ENCODE measurements at places on chromosomes 4 and X.
A peak's percentile ranks its signal among the peaks of the same experiment; 100 is the strongest.

GRCh38 chr4:86181585-86181984 is 178.3 kb downstream of the MAPK10 start:
- peak; percentile 79 for DNase-seq

DNA sequence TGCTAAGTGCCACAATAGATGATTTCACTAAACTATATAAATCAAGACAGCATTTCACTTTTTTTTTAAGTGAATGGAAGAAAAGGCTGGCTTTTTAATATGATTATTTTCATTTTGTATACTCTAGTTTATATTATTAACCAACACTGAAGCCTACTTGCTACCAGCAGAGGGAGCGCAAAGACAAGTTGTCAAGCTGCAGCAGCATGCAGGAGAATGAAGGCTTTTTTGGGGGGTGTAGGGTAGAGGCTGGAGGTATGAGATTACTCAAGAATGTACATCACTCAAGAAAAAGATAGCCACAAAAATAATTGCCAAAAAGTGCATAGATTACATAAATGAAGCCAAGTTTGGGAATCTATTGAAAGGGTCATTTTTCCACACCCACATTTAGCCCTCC is 519.5 kb downstream of the FGF13 start:
- DNase-seq: no peak

- DNase-seq: no peak
Measured at GRCh38 chrX:117641913-117642656, 474.5 kb downstream of the KLHL13 start.

DNA sequence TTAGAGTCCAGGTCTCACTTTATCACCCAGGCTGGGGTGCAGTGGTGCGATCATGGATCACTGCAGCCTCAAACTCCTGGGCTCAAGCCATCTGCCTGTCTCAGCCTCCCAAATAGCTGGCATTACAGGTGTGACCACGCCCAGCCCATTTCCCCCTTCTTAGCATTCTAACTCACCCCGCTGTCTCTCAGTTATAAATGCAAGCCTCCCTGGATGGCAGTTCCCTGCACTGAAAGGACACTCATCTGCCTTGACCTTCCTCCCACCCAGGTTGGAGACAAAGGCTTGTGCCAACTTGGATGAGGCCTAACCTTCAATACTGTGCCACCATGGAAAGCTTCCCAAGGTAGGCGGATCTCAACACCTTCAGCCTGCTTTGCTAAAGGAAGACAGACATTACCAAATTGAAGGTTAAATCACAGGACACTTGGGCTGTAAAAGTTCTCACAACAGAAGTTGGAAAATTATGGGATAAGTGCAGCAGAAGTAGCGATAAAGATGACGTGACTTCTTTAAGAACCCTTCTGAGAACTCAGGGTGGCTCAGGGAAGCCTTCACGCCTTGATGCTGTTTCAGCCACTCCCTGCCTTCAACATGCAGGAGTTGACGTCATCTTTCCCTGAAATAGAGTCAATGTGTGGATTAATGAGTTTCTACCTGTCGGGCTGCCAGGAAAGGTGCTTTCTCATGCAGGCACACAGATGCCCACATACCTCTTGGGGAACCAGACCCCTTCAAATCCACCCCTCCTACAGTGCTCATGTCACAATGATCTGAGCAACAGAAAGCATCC is 10.6 kb upstream of the GPM6B start:
- DNase-seq: no peak

- DNase-seq: no peak
Measured at GRCh38 chr4:1169691-1170096, 2.7 kb downstream of the SPON2 start.

GRCh38 chr4:145483514-145483913 is 1.9 kb downstream of the SMAD1 start:
- DNase-seq: no peak

DNA sequence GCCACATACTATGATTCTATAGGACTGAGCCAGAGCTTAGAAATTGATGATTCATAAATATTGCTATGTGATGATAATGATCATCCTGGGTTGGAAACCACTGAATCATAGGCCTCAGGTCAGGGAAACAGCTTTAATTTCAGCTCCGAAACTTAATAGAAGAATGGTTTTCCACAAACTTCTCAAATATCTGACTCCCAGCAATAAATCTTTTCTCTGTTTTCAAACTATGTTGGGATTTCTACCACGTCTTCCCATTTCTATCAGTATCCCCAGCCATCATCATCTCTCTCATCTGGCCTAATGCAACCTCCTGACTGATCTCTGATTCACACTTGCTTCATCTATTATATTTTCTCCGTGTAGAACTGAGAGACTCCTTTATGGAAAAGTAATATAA is 521.8 kb upstream of the AGA start:
- DNase-seq: no peak

DNA sequence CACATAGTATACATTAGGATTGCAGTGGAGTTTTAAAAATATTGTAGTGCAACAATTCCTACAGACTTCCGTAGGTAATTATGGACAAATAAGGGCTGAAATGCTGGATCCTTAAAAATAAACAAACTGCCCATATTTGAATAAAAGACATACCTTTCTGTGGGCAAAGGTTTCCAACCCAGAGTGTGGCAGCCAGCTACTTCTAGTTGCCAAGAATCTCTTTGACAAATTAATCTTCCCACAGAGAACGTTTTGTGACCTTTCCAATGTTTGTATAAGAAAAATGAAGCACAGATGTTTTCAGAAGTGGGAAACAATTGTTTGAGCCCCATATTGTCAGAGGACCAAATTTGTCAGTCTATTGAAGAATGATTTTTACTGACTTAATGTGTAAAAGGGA is 21.1 kb downstream of the GRPR start:
- DNase-seq: no peak

DNA sequence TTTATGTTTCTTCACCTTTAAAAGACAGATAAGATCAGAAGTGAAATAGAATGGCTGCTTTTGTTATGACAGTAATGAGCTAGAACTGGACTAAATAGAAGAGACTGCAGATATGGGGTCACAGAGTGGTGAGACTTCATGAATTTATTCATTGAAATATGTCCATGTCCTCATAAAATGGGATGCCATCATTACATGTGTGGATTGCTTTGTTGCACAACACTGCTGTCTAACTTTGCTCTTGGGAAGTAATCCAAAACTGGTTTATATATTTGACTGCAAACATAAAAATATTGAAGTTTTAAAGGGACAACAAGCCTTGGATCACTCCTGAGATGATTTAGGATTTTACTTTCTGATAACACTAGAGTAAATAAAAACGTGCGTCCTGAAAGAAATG is 209.2 kb upstream of the FAT4 start:
- no peak for DNase-seq

DNA sequence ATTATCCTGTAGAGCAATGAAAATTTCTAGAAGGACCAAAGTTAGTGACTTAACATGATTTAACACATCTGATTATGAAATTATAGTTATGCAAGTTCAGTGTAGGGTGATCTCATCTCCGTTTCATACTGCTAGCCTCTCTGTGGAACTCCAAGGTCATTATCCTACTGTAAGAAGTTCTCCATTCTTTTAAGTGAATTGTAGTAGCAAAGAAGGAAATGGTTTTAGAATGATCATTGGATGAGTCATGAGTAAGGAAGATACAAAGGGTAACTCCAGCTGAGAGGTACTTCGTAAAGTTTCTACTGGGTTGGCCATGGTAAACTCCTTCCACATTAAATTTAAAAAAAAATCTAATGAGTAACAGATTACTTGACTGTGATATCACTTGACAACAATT is 215.0 kb upstream of the GIMD1 start:
- DNase-seq: peak; percentile 93

GRCh38 chr4:9870165-9870790 is 88.8 kb downstream of the DRD5 start:
- no peak for DNase-seq

DNA sequence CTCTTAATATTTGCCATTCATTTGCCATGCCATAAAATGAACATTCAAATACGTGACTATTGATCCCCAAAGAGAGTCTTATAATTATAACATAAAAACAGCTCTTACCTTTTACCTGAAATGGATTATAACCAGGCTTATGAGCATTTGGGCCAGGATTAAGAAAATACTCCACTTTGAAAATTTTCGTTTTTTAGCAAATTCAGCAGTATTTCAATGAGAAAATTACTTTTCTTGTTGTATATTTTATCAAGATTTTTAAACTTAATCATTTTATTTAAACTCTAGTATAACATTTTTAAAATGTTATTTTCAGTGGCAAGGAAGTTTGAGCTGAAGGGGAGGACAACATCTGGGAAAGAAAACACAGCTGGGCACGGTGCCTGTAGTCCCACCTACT is 59.0 kb upstream of the RAPGEF2 start:
- DNase-seq: no peak

GRCh38 chr4:8321771-8322170 is 52.2 kb downstream of the HTRA3 start:
- no peak for DNase-seq

DNA sequence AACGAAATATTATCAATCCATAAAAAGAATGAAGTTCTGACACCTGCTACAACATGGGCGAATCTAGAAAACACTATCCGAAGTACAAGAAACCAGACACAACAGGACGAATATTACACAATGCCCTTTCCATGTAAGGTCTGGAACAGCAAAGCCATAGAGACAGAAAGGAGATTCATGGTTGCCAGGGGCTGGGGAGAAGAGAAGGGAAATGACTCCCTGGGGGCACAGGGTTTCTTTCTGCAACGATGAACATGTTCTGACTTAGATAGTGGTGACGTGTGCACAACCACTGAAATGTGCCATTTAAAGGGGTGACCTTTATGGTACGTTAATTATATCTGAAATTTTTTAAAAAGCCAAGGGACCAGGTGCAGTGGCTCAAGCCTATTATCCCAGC is 28.3 kb downstream of the GPR143 start:
- no peak for DNase-seq

DNA sequence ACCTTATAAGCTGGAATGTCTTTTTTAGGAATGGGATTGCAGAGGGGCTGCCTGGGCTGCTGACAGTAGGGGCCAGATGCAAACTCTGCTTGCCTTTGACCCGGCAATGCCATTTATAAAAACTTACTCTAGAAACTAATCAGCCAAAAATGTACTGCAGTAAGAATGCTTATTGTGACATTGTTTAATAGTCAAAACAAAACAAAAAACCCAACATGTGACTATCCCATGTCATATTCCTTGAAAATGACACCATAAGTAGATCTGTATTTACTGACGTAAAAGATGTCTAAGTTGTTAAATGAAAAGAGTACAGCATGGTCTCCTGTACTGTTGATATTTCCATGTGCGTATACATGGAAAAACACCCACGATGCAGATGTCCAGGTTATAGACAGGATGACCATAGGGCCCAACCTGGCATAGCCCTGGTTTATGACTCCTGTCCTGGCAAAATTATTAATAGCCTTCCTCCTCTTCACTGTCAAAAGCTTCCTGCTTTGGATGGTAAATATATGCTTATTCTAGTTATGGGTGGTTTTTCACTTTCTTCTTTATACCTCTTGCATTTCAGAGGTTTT is 138.9 kb downstream of the PTTG2 start:
- no peak for DNase-seq

DNA sequence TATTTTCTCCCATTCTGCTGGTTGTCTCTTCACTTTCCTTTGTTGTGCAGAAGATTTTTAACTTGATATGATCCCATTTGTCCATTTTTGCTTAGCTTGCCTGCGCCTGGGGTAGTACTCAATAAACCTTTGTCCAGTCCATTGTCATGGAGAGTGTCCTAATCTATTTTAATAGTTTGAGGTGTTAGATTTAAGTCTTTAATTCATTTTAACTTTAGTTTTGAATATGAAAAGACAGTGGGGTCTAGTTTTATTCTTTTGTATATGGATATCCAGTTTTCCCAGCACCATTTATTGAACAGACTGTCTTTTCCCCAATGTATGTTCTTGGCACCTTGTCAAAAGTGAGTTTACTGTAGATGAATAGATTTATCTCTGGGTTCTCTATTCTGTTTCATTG is 76.0 kb upstream of the ITM2A start:
- no peak for DNase-seq

DNA sequence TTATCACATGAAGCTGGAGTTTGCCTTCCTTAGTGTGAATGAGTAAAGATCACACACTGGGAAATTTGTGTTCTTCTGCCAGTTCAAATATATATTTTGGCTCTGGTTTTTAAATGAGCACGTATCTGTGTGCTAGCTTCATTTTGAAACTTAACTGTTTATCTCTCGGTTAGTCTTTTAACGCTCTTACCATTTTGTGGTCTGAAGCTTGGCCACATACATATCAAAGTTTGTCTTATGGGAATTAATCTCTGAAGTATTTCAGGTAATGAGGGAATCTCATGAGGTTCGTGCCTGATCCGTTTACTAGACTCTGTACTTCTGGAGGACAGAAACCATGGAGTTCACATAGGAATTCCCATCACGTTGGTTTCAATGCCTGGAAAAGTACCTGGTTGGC is 13.8 kb downstream of the ATP10D start:
- no peak for DNase-seq

DNA sequence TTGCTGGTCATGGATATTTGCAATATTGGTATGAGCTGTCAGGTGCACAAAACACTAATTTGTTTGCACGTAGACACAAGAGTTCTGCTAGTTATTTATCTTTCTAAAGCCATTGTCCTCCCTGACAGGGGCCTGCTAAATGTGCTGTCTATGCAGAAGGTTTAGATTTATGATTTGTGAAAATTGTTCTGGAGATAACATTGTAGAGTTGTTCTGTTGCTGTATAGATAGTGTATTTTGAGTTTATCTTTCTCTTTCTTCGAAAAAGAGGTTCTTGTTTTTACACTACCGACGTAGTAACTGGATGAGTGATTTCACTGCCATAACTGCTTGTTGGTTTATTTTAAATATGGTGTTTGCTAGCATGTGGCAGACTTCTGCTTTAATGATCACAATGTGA is 28.5 kb upstream of the FGG start:
- DNase-seq: no peak

DNA sequence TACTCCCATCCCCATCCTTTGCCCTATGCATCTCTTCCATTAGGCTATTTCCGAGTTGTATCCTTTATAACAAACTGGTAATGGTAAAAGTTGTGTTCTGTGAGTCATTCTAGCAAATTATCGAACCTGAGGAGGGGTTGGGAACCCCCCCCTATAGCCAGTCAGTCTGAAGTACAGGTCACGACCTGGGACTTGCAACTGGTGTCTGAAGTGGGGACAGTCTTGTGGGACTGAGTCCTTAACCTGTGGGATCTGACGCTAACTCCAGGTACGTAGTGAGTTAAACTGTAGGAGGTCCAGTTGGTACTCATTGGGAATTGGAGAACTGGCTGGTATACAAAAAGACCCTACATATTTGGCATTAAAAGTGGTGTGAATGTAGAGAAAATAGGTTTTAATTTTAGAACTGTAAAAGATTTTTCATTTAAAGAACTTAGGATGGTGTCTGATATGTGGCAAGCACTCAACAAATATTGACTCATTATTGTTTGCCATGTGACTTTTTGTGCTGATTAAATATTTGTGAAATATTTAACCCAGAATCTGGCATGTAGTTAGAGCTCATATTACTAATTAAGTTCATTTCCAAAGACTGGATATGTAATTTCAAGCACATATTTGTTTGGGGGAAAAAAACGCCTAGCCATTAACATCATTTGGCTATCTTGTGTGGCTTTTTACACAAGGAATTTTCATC is 50.7 kb downstream of the CHST7 start:
- DNase-seq: no peak

- DNase-seq: no peak
Measured at GRCh38 chr4:42720533-42720932, 63.6 kb upstream of the ATP8A1 start.

GRCh38 chr4:175394208-175394607 is 417.9 kb downstream of the GPM6A start:
- no peak for DNase-seq
